ENCODE measurements at places on chromosomes 16 and 17.
A peak's percentile ranks its signal among the peaks of the same experiment; 100 is the strongest.

GRCh38 chr16:1790611-1791255 lies 2.8 kb downstream of the IGFALS start:
- no peak for DNase-seq

- peak; percentile 75 for DNase-seq
These were observed 536.9 kb upstream of the CDH11 start for GRCh38 chr16:65658787-65659220.

- DNase-seq: no peak
These were observed 6.2 kb downstream of the TMC6 start for GRCh38 chr17:78122216-78122930.

GRCh38 chr16:65576631-65577030 lies 454.8 kb upstream of the CDH11 start:
- no peak for DNase-seq

GRCh38 chr17:77881545-77881944 lies 77.0 kb upstream of the TNRC6C start:
- DNase-seq: peak; percentile 86

- DNase-seq: no peak
These were observed 14.4 kb downstream of the AXIN1 start for GRCh38 chr16:337975-338575.

DNA sequence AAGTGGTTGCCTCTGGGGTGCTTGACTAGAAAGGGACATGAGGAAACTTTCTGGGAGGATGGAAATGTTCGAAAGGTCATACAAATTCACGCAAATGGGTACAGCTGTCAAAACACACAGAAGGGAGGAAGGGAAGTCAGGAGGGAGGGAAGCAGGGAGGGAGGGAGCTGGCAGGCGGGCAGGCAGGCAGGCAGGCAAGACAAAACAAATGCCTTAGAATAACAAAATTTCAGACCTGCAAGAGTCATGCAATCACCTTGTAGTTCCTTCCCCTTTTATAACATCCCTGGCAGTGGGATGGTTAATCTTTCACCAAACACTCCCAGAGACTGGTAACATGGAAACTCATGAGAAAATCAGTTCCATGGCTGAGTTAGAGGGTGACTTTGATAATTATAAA lies 189.2 kb downstream of the STX8 start:
- no peak for DNase-seq

- DNase-seq: peak; percentile 13
These were observed 107.6 kb downstream of the ZNF423 start for GRCh38 chr16:49748322-49748721.

- DNase-seq: no peak
These were observed 150.8 kb downstream of the XYLT1 start for GRCh38 chr16:17320009-17320408.

GRCh38 chr17:48717367-48718226 lies 4.7 kb downstream of the PRAC1 start:
- DNase-seq: no peak

GRCh38 chr17:45580924-45581323 lies 90.4 kb upstream of the PLEKHM1 start:
- no peak for DNase-seq

- no peak for DNase-seq
These were observed 70.3 kb downstream of the N4BP1 start for GRCh38 chr16:48539485-48540221.

DNA sequence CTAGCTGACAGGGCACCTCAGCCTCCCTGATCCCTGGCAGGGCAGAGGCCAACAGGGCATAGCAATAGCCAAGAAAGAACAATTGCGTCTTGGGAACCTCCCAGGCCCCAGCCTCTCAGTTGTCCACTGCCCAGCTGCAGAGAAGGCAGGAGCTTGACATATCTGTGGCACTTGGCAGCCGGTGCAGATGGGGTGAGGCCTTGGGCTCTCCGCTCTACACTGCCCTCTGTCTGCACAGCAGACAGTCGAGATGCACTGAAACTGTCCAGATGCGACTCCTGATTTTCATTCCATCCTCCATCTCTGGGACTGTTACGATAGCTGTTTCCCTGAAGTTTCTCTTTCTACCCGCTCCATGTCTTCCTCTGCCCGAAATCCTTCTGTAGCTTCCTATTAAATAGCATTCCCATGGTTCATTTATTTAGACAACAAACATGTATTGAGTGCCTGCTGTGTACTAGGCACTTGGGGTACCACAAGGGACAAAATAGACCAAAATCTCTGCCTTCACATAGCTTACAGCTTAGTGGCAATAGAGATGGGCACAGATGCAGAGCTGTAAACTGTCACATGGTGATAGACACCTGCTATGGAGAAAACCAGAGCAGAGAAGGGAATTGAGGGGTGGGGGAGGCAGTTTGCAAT lies 3.3 kb downstream of the POLR3E start:
- peak; percentile 63 for DNase-seq

DNA sequence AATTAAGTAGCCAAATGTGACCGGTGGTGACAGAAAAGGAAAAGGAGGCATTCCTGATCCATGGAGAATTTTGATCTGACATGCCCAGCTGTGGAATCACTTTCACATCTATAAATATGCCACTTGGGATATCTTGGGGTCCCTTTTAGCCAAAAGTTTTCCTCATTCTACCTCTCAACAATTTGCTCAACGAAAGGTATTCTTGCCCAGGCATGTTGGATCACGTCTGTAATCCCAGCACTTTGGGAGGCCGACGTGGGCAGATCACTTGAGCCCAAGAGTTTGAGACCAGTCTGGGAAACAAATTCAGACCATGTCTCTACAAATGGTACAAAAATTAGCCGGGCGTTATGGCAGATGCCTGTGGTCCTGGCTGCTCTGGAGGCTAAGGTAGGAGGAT lies 24.3 kb downstream of the LITAF start:
- DNase-seq: no peak

DNA sequence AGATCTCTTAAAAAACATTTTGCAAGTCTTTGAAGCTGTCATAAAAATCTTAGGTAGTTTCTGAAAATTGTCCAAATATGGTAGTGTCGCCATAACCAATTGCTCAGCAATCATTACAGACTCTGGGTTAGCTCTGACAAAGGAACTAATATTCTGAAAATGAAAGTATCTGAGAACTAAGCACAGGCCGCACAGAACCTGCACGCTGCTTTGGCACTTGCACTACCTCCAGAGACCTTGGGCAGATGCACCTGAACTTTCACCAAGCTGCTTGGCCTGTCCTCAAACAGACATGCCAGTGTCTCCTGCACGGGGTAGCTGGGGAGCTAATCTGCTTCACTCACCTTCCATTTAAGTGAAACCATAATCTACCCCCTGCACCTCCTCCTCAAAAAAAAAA lies 317.0 kb downstream of the MAF start:
- no peak for DNase-seq

DNA sequence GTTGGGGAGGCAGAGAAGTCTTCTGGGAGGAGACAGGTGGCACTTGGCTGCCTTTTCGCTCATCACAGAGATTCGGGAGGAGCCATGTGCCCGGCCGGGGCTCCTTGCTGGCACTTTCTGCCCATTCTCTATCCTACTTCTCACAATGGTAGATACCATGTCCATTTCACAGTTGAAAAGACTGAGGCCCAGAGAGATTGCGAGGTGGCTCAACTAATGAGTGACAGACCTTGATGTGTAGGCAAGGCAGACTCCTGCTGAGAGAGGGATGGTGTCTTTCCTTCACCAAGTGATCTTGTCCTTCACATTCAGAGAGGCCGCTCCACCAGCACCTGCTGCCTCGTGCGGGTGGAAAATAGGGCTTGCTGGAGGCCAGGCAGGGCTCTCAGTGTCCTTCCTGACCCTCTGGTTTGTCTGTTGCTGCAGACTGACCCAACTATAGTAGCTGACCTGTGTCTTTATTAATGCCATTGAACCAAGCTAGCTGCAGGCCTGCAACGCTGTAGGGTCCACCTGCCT lies 42.1 kb downstream of the MPRIP start:
- no peak for DNase-seq

DNA sequence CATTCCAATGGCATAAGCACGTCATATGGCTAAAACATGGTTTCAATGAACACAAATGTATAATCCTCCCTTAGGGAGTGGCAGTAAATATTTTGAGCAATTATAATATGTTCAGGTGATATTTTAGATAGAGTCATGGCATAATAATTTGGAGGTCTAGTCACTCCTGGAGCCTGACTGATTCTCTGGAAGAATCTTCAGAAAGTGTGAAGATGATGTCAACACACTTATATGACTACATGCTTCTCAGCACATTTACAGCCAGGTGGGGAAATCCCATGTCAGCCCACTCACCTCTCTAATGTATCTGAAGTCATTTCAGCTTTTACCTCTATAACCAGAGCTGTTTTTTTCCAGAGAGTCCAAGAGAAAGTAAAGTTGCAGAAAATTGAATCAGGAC lies 474.8 kb downstream of the SHISA9 start:
- DNase-seq: no peak

GRCh38 chr17:79543531-79543930 lies 67.3 kb downstream of the RBFOX3 start:
- DNase-seq: no peak

GRCh38 chr16:56616608-56617211 lies 8.3 kb downstream of the MT2A start:
- DNase-seq: no peak

DNA sequence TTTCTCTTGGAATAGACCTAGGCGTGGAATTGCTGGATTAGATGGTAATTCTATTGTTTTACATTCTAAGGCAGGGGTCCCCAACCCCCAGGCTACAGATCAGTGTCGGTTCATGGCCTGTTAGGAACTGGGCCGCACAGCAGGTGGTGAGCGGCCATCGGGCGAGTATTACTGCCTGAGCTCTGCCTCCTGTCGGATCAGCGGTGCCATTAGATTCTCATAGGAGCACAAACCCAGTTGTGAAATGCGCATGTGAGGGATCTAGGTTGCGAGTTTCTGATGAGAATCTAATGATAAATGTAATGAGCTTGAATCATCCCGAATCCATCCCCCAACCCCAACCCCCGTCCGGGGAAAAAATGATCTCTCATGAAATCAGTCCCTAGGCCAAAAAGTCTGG lies 23.0 kb downstream of the NLRC5 start:
- DNase-seq: no peak

DNA sequence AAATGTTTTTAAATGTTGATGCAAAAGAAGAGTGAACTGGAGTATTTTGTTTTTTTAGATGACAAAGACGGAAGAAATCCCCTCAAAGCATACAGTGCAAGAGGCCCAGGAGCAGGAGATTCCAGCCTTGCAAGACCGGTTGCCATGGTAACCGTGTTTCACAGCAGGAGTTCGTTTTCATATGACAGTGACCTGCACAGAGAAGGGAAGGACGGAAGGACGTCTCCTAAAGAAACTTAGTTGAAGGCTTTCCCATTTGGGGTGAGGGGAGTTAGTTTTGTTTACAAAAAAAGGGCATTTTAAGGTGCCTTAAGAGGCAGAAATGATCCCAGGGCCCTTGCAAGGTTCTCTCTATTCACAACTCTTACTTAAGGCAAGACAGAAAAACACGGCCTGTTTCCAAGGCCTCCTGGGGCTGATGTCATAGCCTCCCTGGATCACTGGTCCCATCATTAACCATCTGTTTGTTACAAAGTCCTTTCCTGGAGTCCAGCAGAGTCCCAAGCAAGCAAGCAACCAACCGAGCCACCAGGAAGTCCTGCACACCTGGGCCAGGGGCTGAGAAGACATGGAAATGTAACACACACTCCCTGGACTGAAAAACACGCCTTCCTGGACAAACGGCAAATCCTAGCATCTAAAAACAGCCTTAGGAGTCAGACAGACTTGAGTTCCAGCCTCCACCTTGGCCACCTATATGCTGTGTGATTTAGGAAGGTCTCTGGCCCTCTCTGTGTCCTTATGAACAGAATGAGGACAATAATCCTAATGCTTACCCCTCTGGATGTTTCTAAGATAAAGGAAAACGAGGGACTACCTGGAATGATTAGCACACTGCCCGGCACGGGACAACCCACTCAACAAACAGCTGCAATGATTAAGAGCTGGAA lies 30.3 kb upstream of the RPH3AL start:
- peak; percentile 77 for DNase-seq

DNA sequence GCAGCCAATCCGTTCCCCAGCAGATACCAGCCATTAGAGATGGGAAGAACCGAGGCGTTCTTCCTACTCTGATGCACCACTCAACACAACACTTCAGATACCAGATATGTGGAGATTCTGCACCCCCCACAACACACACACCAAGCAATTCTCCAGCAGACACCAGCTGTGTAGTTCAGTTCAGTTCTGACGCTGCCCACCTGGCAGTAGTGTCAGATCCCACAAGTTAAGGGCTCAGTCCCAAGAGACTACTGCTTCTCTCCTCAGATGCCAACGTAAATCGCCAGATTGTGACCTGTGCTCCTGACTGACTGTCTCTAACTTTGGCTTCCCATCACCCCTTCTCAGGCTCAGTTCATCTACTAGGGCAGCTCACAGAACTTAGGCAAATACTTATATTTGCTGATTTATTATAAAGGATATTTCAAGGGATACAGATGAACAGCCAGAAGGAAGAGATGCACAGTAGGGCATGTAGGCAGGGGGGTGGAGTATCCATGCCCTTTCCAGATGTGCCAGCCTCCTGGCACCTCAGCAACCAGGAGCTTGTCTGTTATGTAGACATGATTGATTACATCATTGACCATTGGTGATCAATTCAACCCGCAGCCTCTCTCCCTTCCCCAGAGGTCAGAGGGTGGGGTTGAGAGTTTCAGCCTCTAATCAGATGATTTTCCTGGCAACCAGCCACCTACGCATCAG lies 110.6 kb downstream of the PRKCA start:
- DNase-seq: no peak

- no peak for DNase-seq
These were observed 11.2 kb downstream of the PRAC1 start for GRCh38 chr17:48711128-48711527.

- DNase-seq: no peak
These were observed 14.9 kb downstream of the SPATA32 start for GRCh38 chr17:45246861-45247428.

- DNase-seq: no peak
These were observed 827 bp upstream of the UBALD1 start for GRCh38 chr16:4615384-4616046.

DNA sequence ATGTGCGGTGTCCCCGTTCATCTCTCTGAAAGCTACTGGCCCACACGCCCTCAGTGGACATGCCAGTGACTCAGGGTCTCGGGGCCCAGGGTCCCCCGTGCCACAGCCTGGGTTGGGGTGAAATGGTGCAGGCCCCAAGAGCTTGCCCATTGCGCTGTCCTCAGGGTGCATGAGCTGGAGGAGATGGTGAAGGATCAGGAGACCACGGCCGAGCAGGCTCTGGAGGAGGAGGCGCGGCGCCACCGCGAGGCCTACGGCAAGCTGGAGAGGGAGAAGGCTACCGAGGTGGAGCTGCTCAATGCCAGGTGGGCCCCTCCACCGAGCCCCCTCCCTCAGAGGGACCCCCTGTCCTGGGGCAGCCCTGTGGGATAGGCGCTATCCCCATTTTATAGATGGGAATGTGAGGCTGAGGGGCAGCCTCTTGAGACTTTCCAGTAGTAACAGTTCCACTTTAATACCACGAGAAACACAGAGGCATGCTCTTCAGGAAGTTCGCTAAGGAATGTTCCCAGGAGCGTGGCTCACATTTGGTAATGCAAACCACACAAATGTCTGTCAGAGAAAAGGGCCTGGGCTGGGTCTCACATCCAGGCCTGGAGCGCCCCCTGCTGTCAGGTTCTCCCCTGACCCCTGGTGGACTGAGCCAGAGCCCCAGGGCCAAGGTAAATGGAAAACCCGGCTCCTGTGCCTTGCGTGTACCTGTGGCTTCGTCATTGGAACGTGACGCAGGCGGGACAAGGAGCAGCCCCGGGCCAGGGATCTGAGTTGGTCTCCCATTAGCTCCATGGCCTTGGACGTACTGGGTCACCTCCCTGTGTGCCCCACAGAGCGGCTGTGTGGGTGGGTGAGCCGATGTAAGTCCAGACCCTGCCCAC lies 133.7 kb downstream of the RAB11FIP4 start:
- peak; percentile 93 for DNase-seq

Measured in iris pigment epithelial cell (primary cell).